Keratinocyte (primary cell): ENCODE measurements at places on chromosomes 3 and 15. TPM values are rescaled to one million over a fixed set of nuclear protein-coding genes. Genes with fewer than 3 reads are reported as not detected.

- no peaks in the 10 kb centered on the region for H3K27me3 ChIP-seq
- H3K27ac ChIP-seq = peak overlapping the region; percentile 77
- H3K4me1 ChIP-seq = peaks cover 23% of the 10 kb centered on the region
- no peaks in the 10 kb centered on the region for H3K36me3 ChIP-seq
- DNase-seq = no peak
- peak overlapping the region; percentile 67 for H3K4me3 ChIP-seq
These were observed 110.8 kb upstream of the ATP11B start for GRCh38 chr3:182682263-182683241.

DNA sequence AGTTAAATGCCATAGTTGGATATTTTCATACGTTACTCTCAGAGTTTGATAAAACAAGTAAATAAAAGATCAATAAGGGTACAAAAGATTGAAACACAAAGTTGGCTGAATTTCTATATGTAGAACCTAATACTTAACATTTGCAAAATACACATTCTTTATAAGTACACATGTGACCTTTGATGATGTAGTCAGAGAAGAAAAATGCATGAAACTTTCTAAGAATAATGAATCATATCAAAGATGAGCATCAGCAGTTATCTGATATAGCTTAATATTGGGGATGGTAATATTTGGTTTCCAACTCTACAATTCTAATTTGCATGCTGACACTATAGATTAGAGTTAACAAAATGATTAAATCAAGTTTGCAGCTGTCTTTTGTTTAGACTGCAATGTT is 188.0 kb upstream of the TGFBR2 start:
- no peaks in the 10 kb centered on the region for H3K27me3 ChIP-seq
- H3K27ac ChIP-seq = no peak overlapping the region
- no peak for DNase-seq
- no peaks in the 10 kb centered on the region for H3K36me3 ChIP-seq
- no peak overlapping the region for H3K4me3 ChIP-seq
- no peaks in the 10 kb centered on the region for H3K4me1 ChIP-seq

DNA sequence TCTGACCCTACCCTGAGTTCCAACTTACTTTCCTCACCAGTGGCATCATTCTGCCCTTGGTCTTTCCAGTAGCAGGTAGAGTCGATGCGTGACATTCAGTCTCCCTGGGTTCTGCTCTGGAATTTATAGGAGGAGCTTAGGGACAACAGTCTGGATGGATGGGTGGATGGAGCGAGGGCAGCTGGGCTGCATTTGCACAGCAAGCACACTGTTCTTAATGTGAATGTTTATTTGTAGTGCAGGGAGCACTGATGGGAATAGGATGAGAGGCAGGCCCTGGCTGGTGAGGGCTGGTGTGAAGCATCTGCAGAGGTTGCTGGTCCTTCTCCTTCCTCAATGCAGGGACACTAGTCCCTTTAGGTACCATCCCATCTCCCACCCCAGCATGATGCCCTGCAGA is 176.2 kb downstream of the EPHB1 start:
- H3K27me3 ChIP-seq = no peaks in the 10 kb centered on the region
- H3K36me3 ChIP-seq = no peaks in the 10 kb centered on the region
- DNase-seq = no peak
- H3K4me3 ChIP-seq = no peak overlapping the region
- H3K4me1 ChIP-seq = no peaks in the 10 kb centered on the region
- no peak overlapping the region for H3K27ac ChIP-seq

The MOBP gene
- not detected in 3 replicates for polyA plus RNA-seq

The STIMATE gene
- polyA plus RNA-seq = 8.2 to 10.2 TPM (median 8.3 TPM) in 3 replicates

DNA sequence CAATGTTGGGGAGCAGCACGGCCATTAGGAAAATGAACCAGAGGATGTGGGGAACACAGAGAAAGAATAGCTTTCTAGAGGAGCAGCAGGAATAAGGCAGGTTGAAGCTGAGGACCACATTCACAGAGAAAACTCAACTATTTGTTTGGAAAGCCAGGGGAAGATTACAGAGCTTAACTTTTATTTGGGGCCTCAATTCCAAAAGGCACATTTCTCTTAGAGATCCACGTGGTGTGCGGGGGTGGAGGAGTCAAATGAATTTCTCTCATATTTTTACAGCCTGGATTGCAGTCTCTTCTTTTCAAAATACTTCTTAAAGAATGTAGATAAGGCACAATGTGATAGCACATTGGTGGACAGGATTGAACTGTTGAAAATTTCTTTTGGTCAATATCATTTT is 253.7 kb downstream of the ROBO1 start:
- no peaks in the 10 kb centered on the region for H3K27me3 ChIP-seq
- DNase-seq = no peak
- no peak overlapping the region for H3K4me3 ChIP-seq
- no peaks in the 10 kb centered on the region for H3K36me3 ChIP-seq
- no peak overlapping the region for H3K27ac ChIP-seq

DNA sequence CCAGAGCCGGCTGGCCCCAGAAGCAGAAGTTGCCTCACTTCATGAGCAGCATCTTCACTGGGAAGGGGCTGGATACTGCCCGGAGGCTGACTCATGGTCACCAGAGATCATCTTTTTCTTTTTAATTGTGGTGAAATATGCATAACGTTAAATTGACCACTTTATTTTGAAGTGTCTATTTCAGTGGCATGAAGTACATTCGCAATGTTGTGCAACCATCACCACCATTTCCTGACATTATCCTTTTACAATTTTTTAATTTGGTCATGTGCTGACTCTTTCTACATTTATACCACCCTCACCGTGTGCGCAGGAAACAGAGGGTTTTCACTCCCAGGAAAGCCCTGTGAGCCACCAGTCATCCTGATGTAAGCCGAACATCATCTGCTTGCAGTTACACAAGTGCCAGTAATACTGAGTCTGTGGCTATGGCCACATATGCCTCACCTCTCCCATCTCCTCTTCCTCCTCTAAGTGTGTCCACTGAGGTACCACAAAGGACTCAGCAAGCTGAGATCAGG is 51.6 kb upstream of the ABHD17C start:
- H3K36me3 ChIP-seq = no peaks in the 10 kb centered on the region
- no peak overlapping the region for H3K4me3 ChIP-seq
- no peaks in the 10 kb centered on the region for H3K27me3 ChIP-seq
- H3K4me1 ChIP-seq = no peaks in the 10 kb centered on the region
- no peak overlapping the region for H3K27ac ChIP-seq

DNA sequence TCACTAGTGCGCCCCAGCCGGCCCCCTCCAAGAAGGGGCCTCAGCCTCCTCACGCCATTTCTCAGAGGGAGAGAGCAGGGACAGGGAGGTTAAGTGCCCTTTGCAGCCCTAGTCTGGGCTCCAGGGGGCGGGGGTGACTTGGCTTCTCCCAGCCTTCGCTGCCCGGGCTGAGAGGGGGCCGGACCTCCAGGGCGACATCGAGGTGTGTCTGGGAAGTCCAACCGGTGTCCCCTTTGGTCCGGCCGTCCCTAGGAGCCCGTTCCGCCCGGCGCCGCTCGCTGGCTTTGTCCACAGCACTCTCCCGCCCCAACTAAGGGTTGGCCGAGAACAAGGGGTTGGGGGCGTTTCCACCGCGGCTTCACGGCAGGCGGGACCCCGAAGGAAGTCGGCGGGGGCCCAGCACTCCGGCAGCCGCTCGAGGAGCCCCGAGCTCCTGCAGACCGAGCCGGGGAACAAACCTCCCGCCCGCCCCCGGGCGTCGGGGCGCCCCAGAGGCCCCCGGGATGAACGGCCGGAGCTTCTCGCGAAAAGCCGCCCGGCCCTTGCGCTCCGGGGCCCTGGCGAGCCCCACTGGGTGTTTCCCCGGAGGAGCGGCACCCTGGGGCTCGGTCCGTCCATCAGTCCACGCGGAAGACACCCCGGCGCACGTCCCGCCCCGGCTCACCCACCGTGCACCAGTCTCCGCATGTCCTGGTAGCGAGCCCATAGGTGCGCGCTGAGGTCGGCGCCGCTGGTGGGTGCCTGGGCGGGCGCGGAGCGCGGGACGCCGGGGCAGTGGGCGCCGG is 627 bp downstream of the NT5DC2 start:
- peak overlapping the region; percentile 65 for H3K4me3 ChIP-seq
- no peak for DNase-seq
- H3K4me1 ChIP-seq = peaks cover 34% of the 10 kb centered on the region
- H3K27me3 ChIP-seq = no peaks in the 10 kb centered on the region
- H3K36me3 ChIP-seq = peaks cover 2% of the 10 kb centered on the region

- no peak for DNase-seq
- no peaks in the 10 kb centered on the region for H3K27me3 ChIP-seq
- H3K36me3 ChIP-seq = no peaks in the 10 kb centered on the region
- no peak overlapping the region for H3K4me3 ChIP-seq
- H3K4me1 ChIP-seq = no peaks in the 10 kb centered on the region
These were observed 358.9 kb downstream of the RBMS3 start for GRCh38 chr3:29639578-29640290.

GRCh38 chr3:194738254-194739093 is 52.8 kb downstream of the FAM43A start:
- peaks cover 12% of the 10 kb centered on the region for H3K27me3 ChIP-seq
- H3K36me3 ChIP-seq = no peaks in the 10 kb centered on the region
- no peak overlapping the region for H3K27ac ChIP-seq
- DNase-seq = no peak
- no peak overlapping the region for H3K4me3 ChIP-seq

DNA sequence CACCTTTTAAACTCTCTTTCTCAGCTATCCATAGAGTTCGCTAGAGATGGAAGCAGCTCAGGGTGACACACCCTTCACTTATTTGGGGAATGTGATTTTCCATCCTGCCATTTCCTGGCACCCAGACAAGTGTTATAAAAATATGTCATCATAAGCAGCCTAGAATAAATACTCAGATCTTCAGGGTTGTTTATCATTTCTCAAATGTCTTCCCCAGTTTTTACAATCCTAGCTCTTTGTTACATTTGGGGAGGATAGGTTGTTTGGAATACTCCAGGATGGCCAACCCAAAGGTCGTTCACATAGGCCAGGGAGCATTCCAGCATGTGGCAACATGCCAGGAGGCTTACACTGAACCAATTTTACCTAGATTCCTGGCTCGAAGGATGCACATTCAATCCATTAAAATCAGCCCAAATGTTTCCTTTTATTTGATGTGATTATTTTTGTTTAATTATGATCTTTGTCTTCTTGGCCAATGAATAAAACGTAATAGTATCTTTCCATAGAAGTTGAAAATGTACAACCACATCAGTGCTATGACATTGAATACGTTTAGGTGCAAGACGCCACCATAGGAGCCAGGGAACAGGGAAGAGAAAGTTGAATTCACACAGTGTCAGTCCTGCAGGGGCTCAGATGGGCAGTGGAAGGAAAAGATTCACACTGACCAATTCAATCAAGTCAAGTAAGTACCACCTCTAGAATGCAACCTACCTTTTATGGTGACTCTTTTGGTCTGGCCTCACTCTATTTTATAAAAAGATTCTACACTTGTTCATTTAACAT is 537.7 kb upstream of the MDFIC2 start:
- DNase-seq = peak; percentile 36
- H3K27ac ChIP-seq = no peak overlapping the region
- H3K36me3 ChIP-seq = no peaks in the 10 kb centered on the region
- H3K4me1 ChIP-seq = peaks cover 17% of the 10 kb centered on the region
- H3K4me3 ChIP-seq = no peak overlapping the region
- no peaks in the 10 kb centered on the region for H3K27me3 ChIP-seq

The ZMYND10 gene
- 0.10 to 0.21 TPM (median 0.15 TPM) in 3 replicates for polyA plus RNA-seq

The GATA2 gene
- polyA plus RNA-seq = not detected in 3 replicates
